ENCODE measurements at places on chromosomes 11 and 22.
A peak's percentile ranks its signal among the peaks of the same experiment; 100 is the strongest.

- DNase-seq, result no peak
Observed at GRCh38 chr11:128342511-128343134, 244.7 kb downstream of the ETS1 start.

DNA sequence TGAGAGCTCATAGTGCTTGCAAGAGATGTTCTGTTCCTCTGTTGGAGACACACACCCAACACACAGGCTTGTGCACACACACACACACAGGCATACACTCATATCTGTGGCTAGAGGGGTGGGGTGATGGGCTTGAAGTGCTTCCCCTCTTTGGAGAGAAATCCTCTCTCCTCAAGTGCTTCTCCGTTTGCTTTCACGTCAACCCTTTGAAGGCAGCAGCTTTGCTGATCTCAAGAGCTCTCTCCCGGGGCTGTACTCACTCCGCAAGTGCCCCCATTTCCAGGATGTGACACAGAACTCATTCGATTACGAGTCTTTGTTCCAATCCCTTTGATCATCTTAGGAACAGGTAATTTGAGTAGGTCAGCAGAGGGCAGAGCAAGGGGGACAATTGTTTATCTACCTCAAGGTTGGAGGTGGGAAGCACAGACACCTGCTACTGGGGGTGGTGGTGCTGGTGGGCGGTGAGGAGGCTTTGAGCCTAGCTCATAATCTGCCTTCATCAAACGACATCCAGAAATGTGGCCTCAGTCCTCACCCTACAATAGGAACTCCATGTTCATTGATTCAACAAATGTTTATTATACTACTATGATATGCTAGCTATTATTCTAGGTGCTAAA lies 529.8 kb upstream of the CADM1 start:
- no peak for DNase-seq

DNA sequence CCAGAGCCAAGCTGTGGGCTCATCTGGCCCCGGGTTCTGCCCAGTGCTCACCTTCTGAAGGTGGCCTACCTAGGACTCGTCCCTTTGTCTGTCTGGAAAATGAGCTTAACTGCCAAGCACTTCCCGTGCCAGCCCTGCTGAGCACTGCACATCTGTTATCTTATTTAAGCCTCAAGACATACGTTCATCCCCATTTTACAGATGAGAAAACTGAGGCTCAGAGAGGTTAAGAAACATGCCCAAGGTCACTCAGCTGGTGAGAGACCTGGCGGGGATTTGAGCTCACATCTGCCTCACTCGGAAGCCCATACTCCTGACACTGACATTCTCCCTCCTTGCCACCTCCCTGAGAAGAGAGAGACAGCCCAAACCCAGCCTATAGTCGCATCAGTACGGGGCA lies 226.2 kb downstream of the MN1 start:
- no peak for DNase-seq

- no peak for DNase-seq
Observed at GRCh38 chr11:44561275-44561805, 4.1 kb upstream of the CD82 start.

- DNase-seq, result no peak
Observed at GRCh38 chr11:116840224-116840745, 2.9 kb upstream of the APOA1 start.

DNA sequence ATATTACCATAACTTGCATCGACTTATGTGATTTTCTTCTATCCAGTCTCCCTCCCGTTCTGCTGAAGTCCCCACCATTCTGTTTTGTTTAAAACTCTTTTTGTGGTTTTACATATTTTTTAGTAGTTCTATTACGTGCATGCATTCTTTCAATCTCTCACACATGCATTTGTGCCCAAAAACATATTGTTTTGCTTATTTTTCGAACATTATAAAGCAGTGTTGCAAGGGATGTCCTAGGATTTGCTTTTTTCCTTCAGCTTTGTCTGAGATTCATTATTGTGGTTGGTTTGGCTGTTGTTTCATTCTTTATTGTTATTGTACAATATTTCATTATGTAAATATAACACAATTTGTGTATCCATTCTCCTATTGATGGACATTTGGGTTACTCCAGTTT lies 235.7 kb downstream of the DYNC2H1 start:
- no peak for DNase-seq

GRCh38 chr22:24380220-24380904 lies 47.0 kb upstream of the ADORA2A start:
- no peak for DNase-seq

- DNase-seq, result no peak
Observed at GRCh38 chr11:86292912-86293616, 9.0 kb upstream of the HIKESHI start.

- no peak for DNase-seq
Observed at GRCh38 chr22:47192651-47193437, 430.4 kb downstream of the TBC1D22A start.

GRCh38 chr22:23127788-23128187 lies 14.0 kb downstream of the RSPH14 start:
- no peak for DNase-seq

DNA sequence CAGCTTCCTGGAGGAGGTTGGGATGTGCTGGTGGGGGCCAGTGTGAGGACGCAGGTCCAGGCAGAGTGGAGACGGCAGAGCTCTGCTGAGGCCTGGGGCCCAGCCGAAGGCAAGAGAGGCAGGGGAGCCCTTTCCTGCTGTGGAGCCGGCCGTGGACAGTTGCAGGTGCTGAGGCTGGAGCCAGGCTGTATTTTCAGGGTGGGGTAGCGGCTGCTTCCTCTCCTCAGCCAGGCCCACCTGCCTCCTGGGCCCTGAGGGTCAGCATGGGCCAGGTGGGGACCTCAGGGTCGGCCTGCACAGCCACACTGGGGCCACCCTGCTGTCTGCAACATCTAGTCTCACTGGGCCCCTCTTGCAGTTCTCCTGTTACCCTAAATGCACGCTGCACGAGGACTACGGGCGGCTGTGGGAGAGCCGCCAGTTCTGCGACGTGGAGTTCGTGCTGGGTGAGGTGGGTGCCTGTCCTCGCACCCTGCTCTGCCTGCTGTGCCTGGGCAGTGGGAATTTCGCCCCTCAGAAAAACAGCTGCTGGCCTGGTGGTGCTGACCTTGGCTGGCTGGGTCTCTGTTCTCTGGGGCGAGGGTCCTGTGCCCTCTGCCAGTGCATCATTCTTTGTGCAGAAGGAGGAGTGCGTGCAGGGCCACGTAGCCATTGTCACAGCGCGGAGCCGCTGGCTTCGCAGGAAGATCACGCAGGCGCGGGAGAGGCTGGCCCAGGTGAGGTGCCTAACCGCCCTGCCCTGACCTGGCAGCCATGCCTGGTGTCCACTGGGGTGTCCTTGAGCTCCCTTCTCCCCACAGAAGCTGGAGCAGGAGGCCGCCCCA lies 8.4 kb downstream of the THAP7 start:
- DNase-seq, result no peak

DNA sequence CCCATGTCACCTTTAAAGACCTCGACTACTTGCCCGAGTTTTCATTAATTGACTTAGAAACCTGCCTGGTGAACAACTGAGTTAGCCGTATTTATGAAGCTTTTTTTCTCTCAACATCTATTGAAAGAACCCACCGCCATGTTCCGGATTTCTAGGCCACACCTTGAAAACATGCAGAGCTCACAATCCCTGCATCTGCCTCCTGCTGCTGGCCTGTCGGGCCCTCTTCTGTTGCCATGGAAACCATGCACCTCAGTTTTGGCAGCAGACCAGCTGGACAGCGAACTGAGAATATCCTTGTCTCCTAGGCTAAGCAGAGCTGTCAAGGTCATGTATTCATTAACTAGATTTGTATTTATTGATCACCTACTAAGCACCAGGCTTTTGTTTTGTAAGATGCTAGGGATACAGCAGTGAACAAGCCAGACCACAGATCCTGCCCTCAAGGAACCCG lies 4.3 kb upstream of the PATZ1 start:
- DNase-seq, result no peak

DNA sequence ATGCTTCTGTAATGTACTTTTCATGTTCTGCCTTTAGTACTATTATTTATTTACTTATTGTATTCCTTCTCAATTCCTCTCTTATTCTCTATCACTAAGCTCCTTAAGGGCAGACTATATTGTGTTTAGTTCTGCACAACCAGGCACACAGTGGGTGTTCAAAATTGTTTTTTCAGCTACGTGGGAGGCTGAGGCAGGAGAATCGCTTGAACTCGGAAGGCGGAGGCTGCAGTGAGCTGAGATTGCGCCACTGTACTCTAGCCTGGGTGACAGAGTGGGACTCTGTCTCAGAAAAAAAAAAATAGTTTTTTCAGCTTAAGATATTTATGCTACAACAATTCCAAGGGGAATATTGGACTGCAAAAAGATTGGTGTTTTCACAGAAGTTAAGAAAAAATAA lies 17.4 kb upstream of the DDX17 start:
- DNase-seq, result no peak

DNA sequence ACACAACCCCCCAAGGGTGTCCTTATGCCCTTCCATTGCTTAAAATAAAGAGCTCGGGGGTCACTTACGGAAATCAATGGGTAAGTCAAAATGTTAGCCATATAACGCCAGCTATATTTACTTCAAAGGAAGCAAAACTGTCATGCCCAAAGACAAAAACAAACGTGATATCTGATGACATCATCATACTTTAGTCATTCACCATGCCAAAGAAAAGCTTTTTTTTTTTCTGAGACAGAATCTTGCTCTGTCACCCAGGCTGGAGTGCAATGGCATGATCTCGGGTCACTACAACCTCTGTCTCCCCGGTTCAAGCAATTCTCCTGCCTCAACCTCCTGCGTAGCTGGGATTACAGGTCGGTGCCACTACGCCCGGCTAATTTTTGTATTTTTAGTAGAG lies 47.7 kb upstream of the SC5D start:
- no peak for DNase-seq

- no peak for DNase-seq
Observed at GRCh38 chr11:75279273-75279672, 38.7 kb downstream of the TPBGL start.

GRCh38 chr22:25777870-25778269 lies 35.9 kb downstream of the MYO18B start:
- DNase-seq, result no peak

- DNase-seq, result no peak
Observed at GRCh38 chr22:43293655-43294392, 49.3 kb downstream of the SCUBE1 start.

DNA sequence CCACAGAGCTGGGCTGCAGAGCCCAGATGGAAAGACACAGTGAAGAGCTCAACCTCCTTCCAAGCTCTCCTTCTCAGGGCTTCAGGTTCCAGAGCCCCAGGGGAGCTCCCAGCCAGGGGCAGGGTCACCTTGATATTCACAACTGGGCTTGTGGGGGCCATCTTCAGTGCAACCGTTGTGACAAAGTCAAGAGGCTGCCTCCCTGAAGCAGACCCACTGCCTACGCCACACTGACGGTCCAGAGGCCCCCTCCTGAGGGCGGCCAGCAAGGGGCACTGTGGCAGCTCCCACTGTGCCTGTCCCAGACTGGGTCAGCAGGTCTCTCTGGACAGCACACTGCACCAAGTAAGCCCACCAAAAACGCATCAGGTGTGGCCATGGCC lies 84.1 kb downstream of the DGCR2 start:
- no peak for DNase-seq

- peak; percentile 67 for DNase-seq
Observed at GRCh38 chr22:50627642-50628542, at the start of gene ARSA. ARSA (minus strand) TSS chr22:50628152; CDS start chr22:50627779, 373 bp downstream.

DNA sequence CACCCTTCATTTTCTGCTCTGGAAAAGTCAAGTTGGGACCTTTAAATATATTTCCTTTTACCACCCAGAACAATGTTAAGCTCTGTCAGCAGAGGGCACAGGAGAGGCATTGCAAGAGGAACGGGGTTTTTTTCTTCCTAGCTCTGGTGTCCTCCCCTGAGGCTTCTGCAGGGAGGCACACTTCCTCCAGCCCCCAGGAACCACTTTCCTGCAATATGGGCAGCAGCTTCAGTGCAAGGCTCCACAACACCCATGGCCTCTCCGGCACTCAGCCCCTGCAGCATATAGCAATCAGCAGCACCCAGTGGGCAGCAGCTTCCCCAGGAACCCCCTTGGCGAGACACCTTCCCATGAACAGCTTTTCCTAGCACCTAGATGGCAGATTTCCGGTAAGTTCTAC lies 101.4 kb downstream of the SYT9 start:
- DNase-seq, result no peak

DNA sequence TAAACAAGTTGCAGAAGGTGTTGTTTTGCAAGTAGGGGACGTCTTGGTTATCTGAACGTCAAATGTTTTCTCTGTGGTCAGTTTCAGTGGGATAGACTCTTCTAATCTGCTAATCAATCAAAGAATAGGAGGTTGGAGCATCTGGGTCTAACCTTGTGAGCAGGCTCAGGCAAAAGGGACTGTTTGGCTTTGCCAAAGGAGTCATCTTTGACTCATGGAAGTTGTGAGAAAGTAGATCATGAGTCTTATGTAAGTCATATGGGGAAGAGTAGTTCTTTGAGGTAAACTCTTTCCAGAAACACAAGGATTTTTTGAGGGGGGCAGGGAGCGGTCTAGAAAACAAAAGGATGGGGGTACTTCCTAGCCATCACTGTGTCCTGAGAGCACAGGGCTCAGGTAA lies 27.1 kb upstream of the TOP3B start:
- DNase-seq, result no peak

- DNase-seq, result no peak
Observed at GRCh38 chr11:15446929-15447328, 332.2 kb downstream of the INSC start.

DNA sequence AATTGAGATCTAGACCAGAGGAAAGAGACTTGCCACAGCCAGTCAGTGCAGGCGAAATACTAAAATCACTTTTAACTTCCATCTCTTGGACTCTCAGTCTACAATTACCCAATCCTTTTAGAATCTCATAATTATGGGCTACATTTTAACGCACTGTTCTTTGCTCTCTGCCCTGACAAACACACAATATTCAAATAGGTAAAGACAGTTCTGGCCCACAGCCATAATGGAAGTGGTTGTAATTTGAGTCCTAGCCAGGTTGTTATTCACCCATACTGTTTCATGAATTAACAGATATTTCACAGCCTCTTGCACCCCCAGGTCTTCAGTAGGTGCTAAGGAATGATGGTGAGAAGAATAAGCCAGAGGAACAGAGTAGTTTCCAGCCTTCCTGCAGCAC lies 830 bp downstream of the C11orf97 start:
- no peak for DNase-seq

DNA sequence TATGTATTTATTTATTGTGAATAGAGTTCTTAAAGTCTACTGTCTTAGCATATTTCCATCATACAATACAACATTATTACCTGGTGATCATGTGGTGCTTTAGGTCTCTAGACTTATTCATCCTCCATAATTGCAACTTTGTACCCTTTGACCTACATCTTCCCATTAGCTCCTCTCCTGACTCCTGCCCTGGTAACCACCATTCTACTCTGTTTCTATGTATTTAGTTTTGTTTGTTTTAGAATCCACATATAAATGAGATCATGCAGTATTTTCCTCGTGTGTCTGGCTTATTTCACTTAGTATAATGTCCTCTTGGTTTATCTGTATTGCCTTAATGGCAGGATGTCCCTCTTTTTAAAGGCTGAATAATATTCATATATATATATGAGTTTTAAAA lies 22.7 kb downstream of the NCAM1 start:
- no peak for DNase-seq

GRCh38 chr11:65871811-65872548 lies 620 bp downstream of the EFEMP2 start:
- no peak for DNase-seq
